ENCODE measurements at places on chromosomes 5 and 9.
A peak's percentile ranks its signal among the peaks of the same experiment; 100 is the strongest.

GRCh38 chr9:72721067-72721466, 199.7 kb downstream of the TMC1 start:
- no peak for DNase-seq

GRCh38 chr5:62762503-62762902, 183.9 kb downstream of the LRRC70 start:
- DNase-seq = no peak

DNA sequence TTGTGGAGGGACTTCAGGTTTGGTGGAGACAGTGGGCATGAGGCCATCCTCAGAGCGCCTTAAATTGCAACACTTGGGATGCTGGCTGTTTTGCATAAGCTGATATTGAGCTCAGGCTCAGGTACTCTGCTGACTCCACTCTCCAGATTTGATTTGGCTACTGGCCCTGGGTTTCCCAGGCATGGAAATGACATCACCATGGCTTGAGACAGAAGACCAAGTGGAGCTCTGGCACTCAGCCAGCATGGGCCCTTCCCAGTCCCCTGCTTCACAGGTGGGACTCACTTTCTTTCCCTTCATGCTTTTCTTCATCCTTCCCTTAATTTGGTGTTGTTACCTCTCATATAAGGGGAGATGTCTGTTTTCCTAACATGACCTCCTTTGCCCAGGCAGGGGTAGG, 72.0 kb upstream of the IL12B start:
- peak; percentile 38 for DNase-seq

- no peak for DNase-seq
Measured at GRCh38 chr5:32369542-32370155, 56.9 kb upstream of the MTMR12 start.

- DNase-seq = peak; percentile 59
Measured at GRCh38 chr9:100101608-100102007, 2.6 kb downstream of the INVS start.
